Activated CD4-positive, alpha-beta T cell treated with anti-CD3 and anti-CD28 coated beads, Interleukin-10, Interleukin-2, amounts not matched to agents 100 ng/mL and 50 ng/mL, durations not matched to agents 16 hours and 8 hours (primary cell): ENCODE measurements at places on chromosomes 4 and X.

- DNase-seq = no peak
Observed at GRCh38 chr4:158998624-158999023, 104.3 kb upstream of the RAPGEF2 start.

DNA sequence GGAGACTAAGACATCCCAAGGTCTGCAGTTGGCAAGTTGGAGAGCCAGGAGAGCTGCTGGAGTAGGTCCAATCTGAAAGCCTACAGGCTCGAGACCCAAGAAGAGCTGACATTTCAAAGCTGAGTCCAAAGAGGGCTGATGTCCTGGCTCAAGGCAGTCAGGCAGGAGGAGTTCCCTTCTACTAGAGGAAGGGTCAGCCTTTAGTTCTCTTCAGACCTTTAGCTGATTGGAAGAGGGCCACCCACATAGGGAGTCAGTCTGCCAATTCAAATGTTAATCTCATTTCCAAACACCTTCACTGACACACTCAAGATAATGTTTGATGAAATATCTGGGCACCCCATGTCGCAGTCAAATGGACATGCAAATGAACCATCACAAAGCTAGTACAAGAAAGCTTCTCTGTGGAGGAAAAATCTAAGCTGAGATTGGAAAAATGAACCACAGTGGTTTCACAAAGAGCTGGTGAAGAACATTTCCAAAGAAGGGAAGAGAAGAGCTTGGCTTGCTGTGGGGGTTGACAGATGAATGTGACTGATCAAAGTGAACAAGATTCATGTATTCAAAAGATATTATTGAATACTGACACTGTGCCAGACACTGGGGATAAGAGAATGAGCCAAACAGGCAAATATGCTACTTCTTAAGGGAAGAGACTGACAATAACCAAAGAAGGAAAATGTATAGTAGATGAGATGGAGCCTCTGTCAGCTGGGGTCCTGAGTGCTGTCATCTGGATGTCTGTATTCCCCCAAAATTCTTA lies 61.2 kb downstream of the STK32B start:
- no peak for DNase-seq

DNA sequence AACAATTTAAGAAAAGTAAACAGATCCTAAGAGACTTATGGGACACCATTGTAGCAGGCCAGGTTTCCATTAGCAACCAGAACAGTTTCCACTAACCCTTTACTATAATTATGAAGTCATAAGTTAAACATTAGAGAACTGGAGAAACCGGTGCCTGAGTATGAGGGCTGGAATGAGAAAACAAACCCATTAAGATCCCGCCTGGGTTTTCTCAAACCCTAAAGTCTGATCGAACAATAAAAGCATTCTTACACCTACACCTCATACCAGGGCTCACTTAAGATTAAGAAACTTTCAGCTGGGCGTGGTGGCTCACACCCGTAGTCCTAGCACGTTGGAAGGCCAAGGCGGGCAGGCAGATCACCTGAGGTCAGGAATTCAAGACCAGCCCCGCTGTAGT lies 13.7 kb upstream of the DHX15 start:
- no peak for DNase-seq

DNA sequence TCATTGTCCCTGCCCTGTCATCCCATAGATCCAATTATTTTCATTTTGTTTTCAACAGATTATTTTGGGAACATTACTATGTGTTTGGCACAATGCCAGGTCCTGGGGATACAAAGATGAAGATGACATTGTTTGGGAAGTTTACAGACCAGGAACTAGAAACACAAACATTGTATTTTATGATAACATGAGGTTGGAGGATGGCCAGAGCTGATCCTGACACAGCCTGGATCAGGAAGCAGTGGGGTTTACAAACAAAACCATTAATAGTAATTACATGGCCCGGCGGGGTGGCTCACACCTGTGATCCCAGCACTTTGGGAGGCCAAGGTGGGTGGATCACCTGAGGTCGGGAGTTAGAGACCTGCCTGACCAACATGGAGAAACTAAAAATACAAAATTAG lies 29.9 kb downstream of the CLRN2 start:
- no peak for DNase-seq

- no peak for DNase-seq
Observed at GRCh38 chr4:131316086-131316485, 1833.0 kb upstream of the PCDH10 start.

DNA sequence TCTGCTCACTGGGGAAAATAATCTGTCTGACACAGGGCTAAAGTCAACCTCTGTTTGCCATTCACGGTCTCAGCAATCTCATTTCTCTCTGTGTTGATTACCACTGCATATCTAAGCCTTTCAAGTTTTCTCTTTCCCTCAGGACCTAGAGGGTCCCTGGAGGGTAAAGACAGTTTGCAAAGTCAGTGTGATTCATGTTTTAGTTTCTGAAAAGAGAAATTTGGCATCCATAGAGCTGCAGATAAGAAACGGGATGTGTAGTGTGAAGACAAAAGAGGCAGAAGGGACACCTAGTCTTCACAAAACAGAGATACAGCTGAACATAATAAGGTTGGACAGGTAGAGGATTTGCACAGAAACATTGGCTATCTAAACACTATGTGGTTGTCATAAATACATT lies 34.5 kb upstream of the KDR start:
- DNase-seq = no peak

DNA sequence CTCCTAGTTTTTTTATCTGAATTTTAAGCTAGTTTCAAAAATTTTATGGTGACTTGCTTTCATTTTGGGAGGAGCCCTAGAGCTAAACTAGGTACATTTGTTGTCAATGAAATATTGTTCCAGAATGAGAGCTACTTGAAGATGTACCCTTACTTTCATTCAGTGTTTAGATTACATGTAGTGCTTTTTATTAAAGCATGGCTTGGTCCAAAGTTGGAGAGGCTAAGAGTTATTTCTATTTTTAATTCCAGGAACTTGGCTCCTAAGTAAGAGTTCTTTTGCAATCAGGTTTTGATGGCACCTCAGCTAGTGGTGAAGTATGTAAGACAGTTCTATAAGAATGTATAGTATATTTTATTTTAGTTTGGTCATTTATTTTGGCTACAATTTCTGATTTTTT lies 165.5 kb downstream of the PRR32 start:
- DNase-seq = no peak

- no peak for DNase-seq
Observed at GRCh38 chrX:19615361-19615910, 100.1 kb upstream of the MAP3K15 start.

- DNase-seq = no peak
Observed at GRCh38 chrX:136495043-136495442, 2.3 kb upstream of the HTATSF1 start.

DNA sequence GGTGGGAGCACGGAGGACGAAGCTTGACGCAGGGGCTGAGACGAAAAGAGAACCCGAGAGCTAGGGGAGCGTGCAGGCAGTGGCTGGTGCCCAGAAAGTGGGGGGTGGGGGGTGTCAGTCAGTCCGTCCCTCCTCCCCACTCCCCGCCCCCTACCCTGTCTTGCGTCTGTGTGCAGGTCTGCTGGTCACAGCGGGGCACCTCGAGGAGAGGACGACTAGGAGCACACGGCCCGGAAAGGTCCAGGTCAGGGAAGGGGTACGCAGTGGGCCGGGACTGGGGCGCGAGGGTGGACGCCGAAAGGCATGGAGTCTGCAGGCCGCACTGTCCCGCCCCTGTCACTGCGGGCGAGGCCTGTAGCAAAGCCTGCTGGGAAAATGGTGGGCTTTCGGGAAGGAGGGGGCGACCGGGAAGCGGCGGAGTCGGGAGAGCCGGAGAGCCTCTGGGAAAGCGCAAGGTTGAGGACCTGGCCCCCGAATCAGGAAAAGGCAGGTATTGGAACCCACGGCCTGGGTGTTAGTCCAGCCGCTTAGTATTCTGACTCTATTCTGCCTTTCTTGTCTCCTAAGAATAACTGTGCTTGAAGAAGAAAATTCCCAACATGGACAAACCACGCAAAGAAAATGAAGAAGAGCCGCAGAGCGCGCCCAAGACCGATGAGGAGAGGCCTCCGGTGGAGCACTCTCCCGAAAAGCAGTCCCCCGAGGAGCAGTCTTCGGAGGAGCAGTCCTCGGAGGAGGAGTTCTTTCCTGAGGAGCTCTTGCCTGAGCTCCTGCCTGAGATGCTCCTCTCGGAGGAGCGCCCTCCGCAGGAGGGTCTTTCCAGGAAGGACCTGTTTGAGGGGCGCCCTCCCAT lies 769 bp downstream of the TCEAL1 start:
- peak; percentile 18 for DNase-seq

- no peak for DNase-seq
Observed at GRCh38 chr4:158050942-158051341, 121.9 kb downstream of the GASK1B start.

GRCh38 chr4:41746440-41747229 lies 1.9 kb downstream of the PHOX2B start:
- DNase-seq = no peak

- no peak for DNase-seq
Observed at GRCh38 chr4:126241634-126242033, 926.9 kb downstream of the FAT4 start.

GRCh38 chrX:20796450-20796849 lies 529.7 kb upstream of the RPS6KA3 start:
- no peak for DNase-seq
